Endothelial cell (in vitro differentiated cells): ENCODE measurements at places on chromosomes 11 and 22.
A peak's percentile ranks its signal among the peaks of the same experiment; 100 is the strongest.

- DNase-seq: no peak
These were observed 47.1 kb downstream of the RRP8 start for GRCh38 chr11:6556139-6556949.

DNA sequence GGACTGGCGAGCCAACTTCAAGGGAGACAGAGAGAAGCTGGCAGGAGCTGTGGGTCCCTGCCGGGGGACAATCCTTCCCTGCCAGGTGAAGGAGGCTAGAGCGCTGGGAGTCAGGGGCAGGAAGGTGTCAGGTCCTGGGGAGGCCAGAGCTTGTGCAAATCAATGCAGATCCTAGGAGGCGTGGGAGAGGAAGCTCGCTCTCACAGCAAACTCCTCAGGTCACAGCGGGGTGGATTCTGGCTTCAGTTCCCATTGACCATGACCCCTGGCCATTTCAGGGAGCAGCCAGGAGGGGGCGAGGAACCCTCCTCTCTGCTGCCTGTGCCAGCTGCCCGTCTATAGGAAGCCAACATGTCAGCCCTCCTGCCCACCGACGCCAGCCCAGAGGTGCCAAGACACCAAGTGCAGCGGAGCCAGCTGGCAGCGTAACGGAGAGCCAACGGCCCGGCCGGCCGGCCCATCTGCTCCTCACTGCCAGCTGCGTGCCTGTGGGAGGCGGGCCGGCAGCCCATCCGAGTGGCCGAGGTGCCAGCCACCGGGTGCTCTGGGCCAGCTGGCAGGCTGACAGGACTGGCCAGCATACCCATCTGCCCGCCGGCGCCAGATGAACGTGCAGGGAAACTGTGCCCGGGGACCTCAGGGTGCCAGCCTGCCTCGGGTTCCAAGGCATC, 374.8 kb downstream of the MIAT start:
- DNase-seq: peak; percentile 48

DNA sequence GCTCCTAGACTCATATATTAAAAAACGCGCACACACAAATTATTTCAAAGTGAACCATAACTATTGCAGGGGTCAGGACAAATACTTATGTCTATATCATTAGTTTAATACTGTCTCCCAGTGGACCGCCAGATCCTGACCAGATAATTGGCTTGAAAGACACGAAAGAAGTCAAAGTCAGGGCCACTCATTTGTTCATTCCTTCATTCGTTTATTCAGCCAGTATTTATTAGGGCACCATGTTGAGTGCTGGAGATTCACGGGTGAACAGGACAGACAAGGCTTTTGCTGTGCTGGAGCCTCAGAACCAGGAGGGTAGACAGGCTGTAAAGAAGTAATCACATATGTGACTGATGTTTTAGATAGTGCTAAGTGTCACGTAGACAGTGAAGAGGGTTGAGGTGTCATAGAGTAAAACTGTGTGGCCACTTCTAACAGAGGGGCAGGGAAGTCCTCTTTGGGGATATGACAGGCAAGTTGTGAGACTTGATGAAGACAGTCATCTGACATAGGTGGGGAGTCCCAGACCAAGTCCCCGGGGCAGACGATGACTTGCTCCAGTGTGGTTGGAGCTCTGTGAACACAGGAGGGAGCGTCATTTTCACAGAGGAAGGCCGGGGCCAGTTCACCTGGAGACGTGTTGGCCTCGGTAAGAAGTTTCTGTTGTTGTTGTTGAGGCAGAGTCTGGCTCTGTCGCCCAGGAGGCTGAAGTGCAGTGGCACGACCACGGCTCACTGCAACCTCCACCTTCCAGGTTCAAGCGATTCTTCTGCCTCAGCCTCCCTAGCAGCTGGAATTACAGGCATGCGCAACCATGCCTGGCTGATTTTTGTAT, 25.9 kb downstream of the RBX1 start:
- DNase-seq: no peak

GRCh38 chr22:25388866-25389540, 169.6 kb downstream of the CRYBB2 start:
- no peak for DNase-seq

DNA sequence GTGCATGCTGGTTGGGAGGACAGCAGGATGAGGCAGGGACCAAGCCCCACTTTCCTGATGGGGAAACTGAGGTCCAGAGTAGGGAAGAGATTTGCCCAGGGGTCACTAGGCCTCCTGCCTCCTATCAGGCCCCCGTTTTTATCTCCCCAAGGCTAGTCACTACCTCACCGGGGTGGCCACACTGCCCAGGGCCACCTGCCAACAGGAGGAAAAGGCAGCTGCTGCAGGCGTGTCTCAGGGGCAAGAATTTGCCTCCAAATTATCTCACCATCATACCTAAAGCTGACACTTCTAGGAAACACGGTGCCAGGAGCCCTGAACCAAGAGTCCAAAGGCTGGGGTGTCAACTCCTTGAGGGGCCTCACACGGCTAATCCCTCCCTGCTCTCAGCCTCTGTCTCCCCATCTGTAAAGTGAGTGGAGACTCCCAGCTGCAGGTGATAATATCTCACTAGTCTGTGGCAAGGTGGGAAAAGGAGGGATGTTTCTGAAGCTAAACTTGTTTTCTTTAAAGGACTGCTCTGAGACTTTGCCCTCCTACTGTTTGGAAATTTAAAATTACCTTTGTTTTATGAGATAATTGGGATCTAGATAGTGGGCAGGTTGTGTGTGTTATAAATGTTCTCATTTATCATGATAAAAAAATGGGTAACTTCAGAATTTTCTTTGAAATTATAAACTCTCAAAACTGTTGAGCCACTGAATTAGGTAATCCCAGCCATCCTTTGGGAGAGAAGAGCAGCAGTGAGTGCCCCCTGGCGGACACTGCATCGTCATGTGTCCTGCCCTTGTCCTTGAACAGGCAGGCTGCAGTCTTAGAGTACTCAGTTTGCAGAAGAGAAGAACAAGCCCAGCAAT, 60.0 kb downstream of the MYO7A start:
- DNase-seq: peak; percentile 79
